ENCODE measurements at places on chromosomes 13 and 19.

DNA sequence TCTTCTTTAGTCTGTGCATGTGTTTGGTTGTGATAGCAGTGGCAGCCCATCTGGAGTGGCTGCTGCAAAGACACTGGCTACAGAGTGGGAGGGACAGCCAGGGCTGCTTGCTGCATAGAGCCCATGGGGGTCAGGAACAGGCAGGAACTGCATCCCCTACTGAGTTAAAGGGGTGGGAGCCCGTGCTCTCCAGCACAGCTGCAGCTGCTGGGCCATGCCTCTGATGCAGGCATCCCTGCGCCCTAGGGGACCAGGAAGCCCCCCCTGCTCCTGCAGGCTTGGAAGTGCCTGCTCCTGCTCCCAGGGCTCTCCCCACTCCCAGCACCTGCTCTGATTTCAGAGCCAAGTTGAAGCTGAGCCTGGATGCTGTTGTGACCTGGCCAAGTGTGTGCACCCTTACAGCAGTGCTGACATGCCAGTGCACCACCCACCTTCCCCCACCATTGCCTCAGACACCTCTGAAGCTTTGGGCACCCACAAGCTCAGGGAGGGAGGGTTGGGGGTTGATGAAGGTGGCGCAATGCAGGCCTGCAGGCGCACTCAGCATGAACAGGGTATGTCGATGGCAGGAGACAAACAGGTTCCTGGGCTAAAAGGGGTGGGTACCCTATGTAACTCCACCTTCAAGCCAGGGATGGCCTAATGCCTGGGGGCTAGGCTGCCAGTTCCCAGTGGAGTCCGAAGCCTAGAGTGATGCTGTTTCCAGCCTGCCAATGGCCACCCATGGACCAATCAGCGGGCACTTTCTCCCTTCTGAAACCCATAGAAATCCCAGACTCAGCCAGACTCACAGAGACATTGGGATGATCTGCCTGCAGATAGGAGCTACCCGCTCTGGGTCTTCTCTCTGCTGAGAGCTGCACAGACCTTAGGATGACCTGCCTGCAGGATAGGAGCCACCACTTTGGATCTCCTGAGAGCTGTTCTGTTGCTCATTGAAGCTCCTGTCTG lies 919.9 kb upstream of the MIR17HG start:
- DNase-seq = no peak

DNA sequence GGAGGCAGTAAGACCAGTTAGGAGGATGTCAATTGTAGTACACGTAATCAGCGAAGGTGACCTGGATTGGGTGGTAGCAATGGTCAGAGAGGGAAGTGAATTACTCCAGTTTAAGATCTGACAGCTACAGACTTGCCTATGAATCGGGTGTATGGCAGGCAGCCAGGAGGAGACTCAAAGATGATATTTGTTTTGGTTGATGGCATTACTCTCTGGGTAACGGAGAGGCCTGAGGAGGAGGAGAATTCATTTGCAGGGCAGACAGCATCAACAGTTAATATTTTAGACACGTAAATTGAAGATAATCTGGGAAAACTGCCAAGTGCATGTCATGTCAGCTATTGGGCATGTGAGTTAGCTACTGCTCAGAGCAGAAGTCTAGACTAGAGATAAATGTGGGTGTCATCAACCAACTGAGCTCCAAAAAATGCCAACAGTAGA lies 109.2 kb downstream of the SGCG start:
- DNase-seq = peak; percentile 7

GRCh38 chr19:49233163-49233562 lies 75.6 kb downstream of the TRPM4 start:
- no peak for DNase-seq

- DNase-seq = no peak
Measured at GRCh38 chr13:85536706-85537105, 262.5 kb downstream of the SLITRK6 start.

DNA sequence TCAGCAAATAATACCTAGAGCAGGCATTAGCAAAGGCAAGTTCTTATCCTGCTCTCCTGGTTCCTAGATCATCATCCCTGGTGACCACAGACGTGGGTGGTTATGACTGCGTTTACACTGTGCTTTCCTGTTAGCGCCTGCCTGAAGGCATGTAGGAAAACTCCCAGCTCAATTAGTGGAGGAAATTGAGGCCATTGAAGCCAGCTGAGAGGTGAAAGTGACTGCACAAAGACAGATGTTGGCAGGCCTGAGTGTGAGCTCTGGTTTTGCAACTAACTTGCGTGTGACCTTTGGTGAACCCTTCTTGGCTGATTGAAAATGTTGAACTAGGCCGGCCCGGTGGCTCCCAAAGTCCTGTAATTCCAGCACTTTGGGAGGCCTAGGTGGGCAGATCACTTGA lies 17.5 kb upstream of the NWD1 start:
- no peak for DNase-seq

- DNase-seq = no peak
Measured at GRCh38 chr13:30346789-30347167, 39.4 kb upstream of the KATNAL1 start.

DNA sequence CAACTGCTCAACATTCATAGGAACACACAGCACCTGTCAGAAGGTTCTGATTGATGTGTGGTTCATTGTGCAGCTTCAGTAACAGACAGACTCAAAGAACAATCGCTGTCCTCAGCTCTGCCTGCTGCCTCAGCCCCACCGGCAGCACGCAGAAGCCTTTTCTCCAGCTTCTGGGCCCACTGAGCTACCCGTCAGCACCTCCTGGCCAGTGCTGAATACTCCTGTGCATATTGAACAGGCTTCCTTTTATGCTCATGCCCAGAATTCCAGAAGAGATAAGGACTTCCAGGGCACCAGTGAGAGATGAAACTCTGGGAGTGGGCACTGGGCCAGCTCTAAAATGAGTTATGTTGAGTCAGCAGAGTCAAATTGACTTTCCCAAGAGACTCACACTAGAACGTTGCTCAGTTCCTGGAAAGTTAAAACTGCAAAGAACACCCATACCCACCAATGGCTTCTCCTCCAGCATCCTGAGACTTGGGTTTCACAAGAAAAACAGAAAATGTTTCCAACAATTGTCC lies 119.3 kb downstream of the COL4A1 start:
- DNase-seq = peak; percentile 27

- no peak for DNase-seq
Measured at GRCh38 chr19:6500837-6501739, 1.0 kb downstream of the TUBB4A start.

DNA sequence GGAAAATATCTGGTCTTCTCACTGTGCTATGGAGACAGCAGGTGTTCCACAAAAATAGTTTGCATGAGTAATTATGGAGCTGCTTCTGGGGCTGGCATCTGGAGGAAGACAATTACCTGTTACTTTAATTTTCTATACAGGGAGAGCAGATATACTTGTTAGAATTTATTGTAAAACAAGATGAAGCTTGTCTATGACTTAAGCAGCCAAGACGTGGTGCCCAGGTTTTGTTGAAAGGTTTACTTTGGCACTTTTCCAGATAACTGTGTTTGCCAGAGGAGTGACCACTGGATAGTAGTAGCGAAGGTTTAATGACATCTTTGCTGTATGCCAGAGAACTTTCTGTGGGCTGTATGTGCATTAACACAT lies 134.5 kb upstream of the KL start:
- no peak for DNase-seq

All from HS-27A (cell line).